ENCODE measurements at places on chromosomes 2 and 18. TPM values are rescaled to one million over a fixed set of nuclear protein-coding genes. Genes with fewer than 3 reads are reported as not detected.

RNU2-63P gene
- not detected for total RNA-seq

GRCh38 chr2:81077396-81077795 is 772.8 kb upstream of the LRRTM1 start:
- H3K36me3 ChIP-seq: no peaks in the 10 kb centered on the region
- H3K27ac ChIP-seq: no peak overlapping the region
- H3K27me3 ChIP-seq: no peaks in the 10 kb centered on the region

CCDC141 gene
- total RNA-seq: 4.3 TPM

METTL8 gene
- 10.3 TPM for total RNA-seq

PLCD4 gene
- total RNA-seq: 36.2 TPM

AQP12B gene
- total RNA-seq: not detected
